ENCODE measurements at places on chromosomes 5 and 9.

GRCh38 chr9:115080242-115080641 is 37.7 kb downstream of the TNC start:
- no peak for DNase-seq

DNA sequence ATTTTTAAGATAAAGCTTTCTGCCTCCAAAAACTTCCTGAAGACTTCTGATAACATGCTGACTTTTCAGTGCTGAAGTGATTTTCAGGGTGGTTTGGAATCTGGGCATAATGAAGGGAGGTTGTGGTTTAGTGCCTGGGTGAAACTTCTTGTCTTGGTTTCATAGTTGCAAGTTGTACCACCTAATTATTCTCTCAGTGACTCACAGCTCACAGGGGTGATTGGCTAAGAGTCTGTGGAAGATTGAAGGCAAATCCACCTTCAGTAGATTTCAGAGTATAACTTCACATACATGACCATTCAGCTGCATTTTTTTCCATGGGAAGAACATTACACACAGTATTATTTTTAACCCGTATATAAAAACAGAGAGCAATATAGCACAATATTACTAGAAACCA is 199.9 kb downstream of the PTTG1 start:
- no peak for DNase-seq

DNA sequence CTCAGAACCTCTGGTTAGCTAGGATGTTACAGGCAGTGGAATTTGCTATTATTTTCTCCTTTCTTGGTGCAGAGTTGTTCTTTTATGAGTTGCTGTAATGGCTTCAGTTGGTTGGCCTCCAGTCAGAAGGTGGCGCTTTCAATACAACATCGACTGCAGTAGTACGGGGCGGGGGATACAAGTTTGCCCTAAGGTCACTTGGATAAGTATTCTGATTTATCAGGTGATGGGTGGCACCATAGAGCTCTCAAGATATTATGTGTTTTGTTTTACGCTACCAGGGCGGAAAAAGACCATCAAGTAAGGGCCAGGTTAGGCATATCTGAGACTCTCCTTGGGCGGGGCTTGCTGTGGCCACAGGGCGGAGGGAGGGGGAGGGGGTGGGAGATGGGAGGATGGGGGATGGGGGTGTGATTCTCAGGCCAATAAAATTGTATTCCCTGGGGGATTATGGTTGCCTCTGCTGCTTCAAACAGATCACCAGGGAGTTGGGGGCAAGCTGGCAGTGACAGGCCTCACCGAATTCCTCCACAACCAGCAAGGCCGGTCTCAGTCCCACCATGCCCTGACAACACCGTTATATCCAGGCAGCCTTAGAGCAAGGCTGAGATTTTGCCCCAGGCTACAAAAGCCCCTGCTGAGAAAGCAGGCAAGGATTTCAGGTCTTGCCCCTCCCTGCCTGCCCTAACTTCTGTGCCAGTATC is 15.9 kb upstream of the RNF38 start:
- DNase-seq: no peak

- DNase-seq: no peak
Observed at GRCh38 chr5:21680196-21680595, 1172.9 kb downstream of the CDH12 start.

DNA sequence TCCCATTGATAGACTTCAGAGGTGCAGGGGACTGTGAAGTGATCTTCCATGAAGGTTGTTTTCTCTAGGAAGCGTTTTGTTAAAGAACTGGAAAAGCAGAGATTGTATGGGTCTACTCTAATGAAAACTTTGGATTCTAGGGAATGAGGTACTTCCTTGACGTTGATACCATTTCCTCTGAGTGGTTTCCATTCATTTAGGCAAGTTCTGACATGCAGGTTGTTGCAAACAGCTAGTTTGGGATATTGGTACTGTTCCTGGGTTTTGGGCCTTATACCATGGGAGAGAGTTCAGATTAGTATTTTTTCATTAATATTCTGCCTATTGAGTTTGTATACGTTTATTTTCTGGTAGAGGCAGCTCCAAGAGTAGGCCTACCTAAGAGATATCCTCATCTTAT is 25.7 kb downstream of the SMARCA2 start:
- DNase-seq: no peak

DNA sequence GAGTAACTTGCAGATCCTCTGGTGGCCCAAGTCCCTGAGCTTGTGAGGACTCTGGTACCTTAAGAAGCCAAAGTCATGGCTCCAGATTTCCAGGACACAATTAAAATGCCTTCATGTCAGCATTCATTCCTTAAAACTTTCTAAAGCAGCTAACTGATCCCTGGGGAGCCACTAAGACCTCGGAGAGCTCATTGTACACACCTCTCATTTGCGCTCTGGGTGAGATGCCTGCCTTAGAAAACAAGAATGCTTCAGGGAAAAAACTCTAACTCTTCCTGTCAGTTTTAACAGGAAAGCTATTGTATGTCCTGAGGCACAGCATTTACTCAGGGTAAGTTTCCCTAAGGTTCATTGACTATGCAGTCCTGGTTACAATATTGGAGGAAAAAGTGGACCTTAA is 285.0 kb downstream of the EFNA5 start:
- DNase-seq: no peak

DNA sequence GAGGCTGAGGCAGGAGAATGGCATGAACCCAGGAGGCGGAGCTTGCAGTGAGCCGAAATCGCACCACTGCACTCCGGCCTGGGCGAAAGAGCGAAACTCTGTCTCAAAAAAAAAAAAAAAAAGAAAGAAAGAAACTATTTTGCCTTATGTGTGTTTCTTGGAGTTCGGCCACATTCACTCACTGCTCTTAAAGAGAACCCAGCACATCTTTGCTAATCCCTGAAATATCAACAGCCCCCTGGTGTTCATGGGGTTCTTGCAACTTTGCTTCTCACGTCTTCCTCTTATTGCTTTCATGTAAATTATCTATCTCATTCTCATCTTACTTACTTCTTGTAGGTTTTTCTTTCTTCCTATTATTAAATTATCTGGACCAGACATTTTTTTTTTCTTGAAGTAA is 126.3 kb upstream of the ASTN2 start:
- no peak for DNase-seq

- no peak for DNase-seq
Observed at GRCh38 chr5:114319821-114320220, 42.0 kb upstream of the KCNN2 start.

Measured in activated naive CD8-positive, alpha-beta T cell treated with anti-CD3 and anti-CD28 coated beads for 36 hours (primary cell).